ENCODE measurements at places on chromosomes 5 and 9.

- no peak for DNase-seq
Measured at GRCh38 chr5:54860321-54860720, 125.1 kb downstream of the ESM1 start.

DNA sequence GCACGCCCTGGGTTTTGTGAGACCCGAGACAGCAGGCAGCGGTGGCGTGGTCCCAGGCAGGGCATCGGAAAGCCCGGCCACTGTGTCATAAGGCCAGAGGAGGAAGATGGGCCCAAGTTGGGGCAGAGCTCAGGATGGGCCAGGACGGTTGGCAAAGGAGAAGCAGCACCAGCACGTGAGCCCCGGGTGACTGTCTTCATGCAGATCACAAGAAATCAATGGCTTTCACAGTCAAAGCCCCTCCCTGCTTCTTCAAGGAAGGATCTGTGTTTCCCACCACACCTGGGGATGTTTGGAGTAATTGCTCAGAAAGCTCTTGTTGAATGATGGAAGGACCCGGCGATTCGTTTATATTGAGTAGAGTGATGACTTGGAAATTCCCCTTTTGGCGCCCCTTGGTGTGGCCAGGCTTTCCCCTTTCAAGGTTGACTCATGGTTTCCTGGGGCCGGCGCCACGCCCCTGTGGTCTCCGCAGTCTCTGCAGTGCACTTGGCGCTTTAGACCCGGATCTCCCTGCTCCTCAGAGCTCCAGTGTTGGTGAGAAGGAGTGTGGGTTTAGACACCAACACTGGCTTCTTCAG, 52.1 kb downstream of the IL31RA start:
- DNase-seq = peak; percentile 54

- DNase-seq = no peak
Measured at GRCh38 chr9:90898228-90898627, 96.6 kb downstream of the SYK start.

- DNase-seq = no peak
Measured at GRCh38 chr5:39395521-39395920, 29.3 kb downstream of the DAB2 start.

DNA sequence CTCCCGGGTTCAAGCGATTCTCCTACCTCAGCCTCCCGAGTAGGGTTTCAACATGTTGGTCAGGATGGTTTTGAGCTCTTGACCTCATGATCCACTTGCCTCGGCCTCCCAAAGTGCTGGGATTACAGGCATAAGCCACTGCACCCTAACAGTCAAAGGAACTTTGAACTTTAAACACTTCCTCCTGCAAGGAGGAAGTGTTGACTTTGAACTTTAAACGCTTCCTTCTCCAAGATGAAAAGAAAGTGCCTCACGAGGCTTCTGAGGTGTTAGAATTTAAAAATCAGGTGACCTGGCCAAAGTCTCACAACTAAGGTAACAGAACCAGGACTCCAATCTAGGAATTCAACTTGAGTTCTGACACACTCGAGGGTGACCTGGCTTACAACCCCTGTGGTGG, 150.9 kb downstream of the BRINP1 start:
- no peak for DNase-seq

- no peak for DNase-seq
Measured at GRCh38 chr5:89229331-89230070, 346.5 kb upstream of the MEF2C start.

DNA sequence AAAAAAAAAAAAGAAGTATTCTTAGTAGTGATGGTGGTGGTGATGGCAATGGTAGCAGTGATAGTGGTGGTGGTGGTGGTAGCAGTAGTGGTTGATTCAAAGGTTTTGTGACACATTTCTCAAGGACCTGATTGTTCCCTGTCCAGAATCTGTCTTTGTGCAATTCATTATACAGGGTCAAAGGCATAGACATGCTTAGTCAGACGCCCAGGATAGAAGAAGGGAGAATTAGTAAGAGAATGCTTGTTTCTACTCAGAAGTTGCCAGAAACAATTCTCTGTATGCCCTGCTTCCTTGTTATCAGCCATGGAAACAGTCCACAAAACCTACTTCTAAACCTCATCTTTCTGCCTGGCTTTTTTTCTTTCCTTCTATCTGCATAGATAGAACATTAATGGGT, 89.4 kb downstream of the SLC44A1 start:
- DNase-seq = no peak

DNA sequence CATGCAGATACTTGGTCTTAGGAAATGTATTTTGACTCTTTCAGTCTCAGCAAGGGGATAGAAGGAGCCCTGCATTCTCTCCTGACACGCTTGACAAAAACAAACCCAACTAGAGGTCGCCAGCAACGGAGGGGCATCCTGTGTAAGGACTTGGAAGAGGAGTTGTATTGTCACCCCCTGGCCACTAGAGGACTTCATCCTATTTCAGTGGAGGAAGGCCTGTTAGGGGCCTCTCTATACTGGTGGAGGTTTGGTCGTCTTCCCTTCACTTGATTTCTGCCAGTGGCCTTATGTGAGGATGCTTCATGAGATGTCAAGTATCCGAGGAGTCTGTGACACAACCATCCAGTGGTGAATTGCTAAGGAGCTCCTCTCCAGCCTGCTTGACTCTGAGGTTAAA, 122.8 kb upstream of the STC2 start:
- DNase-seq = no peak

GRCh38 chr5:151498395-151499155, 51.2 kb downstream of the SLC36A1 start:
- no peak for DNase-seq

DNA sequence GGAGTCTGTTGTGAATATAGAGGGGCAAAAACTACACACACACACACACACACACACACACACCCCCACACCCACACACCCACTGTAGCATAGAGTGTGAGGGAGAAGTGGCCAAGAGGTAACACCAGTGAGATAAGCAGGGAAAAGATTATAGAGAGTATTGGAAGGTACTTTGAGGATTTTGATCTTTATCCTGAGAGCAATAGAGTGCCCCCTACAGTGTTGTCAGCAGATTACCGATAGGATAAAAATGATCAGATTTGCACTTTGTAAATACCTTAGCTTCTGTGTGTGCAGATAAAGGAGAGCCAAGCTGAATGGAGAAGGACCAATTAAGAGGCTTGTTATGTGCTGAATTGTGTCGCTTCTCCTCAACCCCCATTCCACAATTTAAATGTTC, 32.3 kb downstream of the ERCC6L2 start:
- DNase-seq = no peak

DNA sequence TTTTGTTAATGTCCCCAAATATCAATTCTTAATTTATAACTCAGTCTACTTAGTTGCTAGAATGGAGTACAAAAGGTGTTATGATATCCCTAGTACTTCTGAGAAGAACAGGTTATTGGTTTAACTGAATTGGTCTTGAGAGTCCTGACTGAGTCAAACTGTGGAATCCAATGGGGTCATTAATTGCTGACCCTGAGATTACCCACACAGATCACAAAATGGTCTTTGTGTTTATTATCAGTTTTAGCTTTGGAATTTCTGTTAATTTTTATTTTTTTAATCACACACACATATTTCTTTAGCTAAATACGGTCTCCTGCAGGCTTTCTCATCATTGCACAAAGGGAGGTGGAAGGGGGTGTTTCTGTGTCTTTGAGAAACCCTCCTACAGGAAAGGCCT, 301.6 kb downstream of the EBF1 start:
- DNase-seq = no peak

DNA sequence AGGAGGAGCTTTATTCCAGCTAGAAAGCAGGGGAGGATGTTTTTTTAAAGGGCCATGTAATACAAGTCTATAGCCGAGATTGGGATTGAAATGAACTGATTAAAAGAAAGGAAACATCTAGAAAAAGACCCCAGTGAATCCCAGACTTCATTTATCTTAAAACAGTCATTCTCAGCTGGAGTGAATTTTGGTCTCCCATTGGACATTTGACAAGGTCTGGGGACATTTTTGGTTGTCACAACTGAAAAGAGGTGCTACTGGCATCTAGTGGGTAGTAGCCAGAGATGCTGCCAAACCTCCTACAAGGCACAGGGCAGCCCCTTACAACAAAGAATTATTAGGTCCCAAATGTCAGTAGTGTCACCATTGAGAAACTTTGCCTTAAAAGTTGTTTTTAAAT, 16.3 kb upstream of the SPINK4 start:
- no peak for DNase-seq

GRCh38 chr5:91032125-91032524, 351.0 kb downstream of the ARRDC3 start:
- no peak for DNase-seq
